ENCODE measurements at places on chromosomes 7 and 10.

DNA sequence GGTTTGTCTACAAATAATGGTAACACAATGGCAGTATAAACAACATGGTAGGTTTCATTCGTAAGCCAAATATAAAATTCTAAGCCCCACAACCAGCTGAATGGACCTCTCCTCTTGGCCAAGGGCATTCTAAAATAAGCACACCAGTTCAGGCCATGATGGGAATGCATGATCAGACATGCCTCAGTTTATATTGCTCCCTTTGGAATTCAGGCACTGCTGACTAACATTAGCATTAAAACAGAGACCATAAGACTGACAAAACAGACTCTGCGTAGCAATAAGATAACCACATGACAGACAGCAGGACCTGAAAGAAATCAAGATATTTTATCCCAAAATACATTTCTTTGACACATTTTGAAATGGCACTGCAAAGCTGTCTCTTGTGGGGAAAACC is 125.8 kb downstream of the FAM107B start:
- DNase-seq: no peak

- no peak for DNase-seq
Observed at GRCh38 chr10:92027141-92027540, 103.6 kb downstream of the BTAF1 start.

GRCh38 chr7:131747658-131748232 is 191.3 kb upstream of the PODXL start:
- DNase-seq: no peak

DNA sequence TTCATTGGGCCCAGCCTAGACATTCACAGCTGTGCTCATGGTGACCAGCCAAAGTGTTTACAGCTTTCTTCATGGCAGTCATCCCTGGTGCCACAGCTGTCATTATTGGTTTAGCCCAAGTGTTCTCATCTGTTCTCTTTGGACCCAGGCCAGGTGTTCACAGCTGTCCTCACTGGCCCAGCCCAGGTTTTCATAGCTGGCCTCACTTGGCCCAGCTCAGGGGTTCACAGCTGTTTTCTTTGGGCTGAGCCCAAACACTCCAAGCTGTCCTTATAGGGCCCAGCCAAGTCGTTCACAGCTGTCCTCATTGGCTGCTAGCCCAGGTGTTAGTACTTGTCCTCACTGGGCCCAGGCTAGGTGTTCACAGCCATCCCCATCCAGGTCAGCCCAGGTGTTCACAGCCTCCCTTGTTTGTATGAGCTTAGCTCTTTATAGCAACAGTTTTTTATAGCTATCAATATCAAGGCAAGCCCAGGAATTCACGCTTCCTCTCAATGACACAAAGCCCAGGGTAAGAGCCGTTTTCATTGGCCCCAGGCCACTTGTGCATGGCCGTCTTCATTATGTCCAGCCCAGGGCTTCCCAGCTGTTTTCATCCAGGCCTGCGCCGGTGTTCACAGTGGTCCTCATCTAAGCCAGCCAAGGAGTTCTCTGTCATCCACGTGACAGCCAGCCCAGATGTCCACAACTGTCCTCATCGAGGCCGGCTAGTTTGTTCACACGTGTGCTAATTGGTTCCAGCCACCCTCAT is 11.6 kb downstream of the FRG2B start:
- no peak for DNase-seq

DNA sequence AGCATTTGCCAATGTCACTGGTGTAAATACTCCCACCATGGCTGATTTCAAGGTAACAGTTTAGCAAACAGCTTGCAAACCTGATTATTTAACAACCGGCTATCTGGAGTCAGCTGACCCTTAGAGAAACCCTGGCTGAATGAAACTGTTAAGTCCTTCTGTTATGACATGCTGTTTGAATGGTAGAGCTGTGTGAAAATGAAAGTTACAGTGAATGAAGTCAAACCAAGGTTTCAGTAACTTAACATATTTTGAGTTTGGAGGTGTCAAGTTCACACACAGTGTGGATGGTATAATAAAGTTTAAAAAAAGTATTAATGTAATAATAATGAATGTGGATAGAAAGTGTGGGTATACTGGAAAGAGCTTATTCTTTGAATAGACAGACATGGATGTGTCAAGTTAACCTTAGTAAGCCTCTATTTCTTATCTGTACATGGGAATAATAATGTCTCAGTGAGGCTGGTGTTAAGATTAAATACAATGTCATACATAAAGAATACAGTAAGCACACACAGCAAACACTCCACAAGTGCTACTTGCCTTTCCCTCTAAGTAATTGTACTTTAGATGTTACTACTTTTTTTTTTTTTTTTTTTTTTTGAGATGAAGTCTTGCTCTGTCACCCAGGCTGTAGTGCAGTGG is 150.4 kb downstream of the TAX1BP1 start:
- no peak for DNase-seq

DNA sequence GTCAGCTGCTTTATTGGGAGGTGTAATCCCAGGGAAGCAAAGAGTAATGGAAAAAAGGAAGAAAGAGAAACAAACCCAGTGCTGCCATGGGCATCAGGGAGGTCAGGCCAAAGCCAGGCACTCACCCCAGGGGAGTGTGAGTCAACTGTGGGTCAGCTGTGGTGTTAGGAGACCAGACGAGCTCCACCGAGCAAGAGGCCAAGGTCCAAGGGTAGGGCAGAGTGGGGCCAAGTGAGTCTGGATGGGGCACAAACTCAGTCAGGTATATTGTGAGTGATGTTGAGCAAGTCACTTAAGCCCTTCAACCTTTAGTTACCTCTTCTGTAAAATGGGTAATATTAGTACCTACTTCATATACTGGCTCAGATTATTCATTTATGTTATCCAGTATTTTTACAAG is 30.4 kb upstream of the CDK13 start:
- DNase-seq: no peak

DNA sequence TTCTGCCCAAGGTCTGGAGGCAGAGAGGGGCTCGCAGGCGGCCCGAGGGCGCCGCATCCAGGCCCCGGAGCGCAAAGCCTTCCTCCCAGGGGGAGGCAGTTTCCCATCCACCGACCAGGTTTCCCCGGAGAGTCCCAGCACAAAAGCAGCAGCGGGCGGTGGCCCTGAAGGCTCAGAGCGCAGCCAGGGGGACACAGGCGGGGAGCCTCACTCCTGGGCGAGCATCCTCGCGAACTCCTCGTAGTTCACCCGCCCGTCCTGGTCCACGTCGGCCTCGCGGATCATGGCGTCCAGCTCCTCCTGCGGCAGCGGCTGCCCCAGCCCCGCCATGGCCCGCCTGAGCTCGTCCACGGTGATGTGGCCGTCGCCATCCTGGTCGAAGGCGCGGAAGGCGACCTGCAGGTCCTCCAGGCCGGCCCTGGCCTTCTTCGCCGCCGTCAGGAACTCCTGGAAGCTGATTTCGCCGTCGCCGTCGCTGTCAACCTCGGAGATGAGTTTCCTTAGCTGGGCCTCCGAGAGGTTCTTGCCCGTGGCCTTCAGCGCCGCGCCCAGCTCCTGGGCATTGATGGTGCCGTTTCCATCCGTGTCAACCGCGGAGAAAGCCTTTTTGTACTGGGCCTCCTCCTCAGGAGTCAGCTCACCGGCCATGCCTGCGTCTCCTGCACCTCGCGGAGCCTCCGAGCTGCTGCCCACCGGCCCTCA is 428 bp downstream of the CALML5 start:
- DNase-seq: no peak

DNA sequence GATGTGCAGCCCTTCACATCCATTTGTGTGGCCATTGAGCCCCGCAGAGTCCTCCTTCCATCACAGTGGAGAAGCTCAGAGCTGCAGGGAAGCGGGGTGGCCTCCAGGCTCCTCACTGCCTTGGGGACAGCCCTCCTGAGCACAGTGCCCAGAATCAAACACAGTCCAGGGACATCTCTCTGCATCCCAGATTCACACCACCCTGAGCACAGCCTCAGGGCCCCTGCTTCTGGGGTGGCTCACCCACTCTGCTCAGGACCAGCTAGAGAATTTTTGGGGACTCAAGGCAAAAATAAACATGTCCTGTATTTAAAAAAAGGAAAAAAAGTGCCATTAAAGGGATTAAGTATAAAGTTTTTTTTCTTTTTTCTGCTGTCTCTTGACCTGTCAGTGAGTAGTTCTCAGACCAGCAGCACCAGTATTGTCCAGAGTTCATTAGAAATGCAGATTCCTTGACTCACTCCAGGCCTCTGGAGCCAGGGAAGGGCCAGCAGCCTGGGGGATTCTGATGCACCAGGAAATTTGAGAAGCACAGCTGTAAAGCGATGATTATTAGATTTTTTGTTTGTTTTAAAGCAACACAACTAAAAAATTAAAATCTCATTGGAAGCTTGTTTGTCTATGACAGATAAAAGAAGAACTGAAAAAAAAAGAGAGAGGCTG is 61.6 kb downstream of the ARHGAP22 start:
- no peak for DNase-seq

DNA sequence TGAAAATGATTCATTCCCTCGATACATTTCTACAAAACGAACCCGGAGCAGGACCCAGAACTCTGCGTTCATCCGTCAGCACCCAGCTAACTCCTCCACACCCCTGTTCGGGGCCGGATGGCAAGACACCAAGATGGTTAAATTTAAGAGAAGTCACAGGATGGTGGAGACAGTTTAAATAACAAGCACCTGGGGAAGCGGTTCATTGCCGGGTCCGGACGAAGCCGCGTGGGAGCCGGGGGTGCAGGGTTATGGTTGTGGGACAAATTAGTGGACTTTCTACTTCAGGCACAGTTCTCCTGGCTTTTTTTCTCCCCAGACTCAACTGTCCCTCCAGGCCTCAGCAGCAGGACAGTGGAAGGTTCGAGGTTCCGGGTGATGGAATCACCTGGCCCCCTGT is 45.4 kb downstream of the ASB13 start:
- no peak for DNase-seq

DNA sequence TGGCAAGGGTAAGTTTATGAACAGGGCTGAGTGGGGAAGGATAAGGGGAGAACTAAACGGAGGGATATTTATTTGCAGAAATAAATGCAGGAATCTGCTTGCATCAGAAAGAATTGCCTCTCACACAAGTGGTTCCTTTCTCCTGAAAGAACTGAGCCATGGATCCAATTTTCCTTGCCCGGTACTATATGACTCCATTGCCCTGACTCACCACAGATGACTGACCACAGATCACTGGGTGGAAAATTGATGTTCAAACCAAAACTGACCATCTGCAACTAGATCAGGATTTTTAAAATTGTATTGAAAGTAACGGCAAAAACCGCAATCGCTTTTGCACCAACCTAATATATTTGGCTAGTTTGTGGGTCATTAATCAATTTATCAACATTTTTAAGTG is 6.2 kb upstream of the MACC1 start:
- no peak for DNase-seq

DNA sequence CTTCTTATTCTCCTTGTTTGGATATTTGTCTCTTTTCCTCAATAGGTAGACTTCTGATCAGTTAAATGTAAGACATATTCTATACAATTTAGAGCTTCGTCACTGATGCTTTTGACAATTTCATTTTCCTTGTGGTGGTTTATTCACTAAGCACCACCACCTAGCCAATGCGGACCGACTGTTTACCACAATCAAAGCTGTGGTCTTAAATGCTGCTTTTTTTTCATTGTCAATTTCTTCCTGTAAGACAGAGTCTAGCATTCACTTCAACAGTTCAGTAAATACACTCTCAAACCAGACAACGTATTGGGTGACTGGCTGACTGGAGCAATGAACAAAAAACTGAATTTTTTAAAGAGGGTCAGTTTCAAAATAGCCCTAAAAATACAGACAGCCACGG is 239.0 kb downstream of the DNAJB6 start:
- DNase-seq: no peak

DNA sequence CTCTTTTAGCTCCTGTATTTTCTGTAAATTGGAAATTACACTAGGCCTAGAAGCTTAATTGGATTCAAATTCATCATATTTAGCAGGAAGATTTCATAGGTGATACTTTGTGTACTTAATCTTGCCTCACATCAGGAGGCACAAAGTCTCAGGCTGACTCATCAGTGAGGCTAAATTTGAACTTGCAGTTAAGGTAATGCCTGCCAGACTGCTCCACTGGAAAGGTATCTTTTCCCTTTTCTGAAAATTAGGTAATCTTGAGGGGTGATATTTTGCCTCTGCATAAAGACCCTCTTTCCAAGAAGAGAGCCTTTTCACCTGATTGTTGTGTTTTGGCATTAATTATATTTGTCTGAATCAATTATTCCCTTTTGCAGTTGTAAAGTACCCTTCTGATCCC is 14.6 kb downstream of the PPIA start:
- DNase-seq: no peak

- no peak for DNase-seq
Observed at GRCh38 chr10:1274111-1274661, 218.0 kb downstream of the WDR37 start.

GRCh38 chr10:123146013-123146893 is 1.7 kb upstream of the HMX2 start:
- DNase-seq: no peak

DNA sequence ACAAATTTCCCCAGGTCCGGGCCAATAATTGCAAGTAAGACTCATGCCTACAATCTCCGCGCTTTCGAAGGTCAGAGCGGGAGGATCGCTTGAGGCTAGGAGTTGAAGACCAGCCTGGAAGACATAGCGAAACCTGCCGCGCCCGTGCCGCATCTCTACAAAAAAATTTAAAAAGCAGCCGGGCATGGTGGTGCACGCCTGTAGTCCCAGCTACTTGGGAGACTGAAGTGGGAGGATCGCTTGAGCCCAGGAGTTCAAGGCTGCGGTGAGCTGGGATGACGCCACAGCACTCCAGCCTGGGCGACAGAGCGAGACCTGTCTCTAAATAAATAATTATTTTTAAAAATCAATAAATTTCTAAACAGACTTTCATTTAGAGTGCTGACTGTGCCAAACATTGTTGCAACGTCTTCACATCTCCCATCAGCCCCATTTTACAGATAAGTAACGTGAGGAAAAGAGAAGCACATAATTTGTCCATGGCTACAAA is 494 bp upstream of the CFAP43 start:
- DNase-seq: no peak

- no peak for DNase-seq
Observed at GRCh38 chr10:25263931-25264330, 89.1 kb downstream of the GPR158 start.

- DNase-seq: no peak
Observed at GRCh38 chr10:90288391-90288933, 569.4 kb downstream of the HTR7 start.

DNA sequence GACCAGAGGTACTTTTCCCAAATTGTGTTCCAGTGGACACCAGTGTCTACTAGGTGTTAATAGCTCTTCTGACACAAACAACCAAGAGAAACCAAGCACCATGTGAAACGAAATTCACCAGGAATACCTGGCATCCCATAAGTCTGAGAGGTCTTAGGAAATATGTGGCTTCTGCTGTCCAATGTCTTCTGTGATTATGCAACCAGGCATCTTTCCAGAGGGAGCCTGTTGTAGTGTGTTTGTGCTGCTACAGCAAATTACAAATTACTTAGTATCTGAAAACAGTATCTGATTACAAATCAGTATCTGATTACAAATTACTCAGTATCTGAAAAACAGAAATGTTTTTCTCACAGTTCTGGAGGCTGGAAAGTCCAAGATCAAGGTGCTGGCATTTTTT is 133.6 kb upstream of the NPVF start:
- DNase-seq: no peak

GRCh38 chr10:78316451-78316931 is 282.8 kb downstream of the RPS24 start:
- DNase-seq: no peak

Data from cerebellum (tissue), 4 donors.